ENCODE measurements at places on chromosomes 13 and 19. TPM values are rescaled to one million over a fixed set of nuclear protein-coding genes. Genes with fewer than 3 reads are reported as not detected.

GRCh38 chr13:99228737-99229691, 28.4 kb downstream of the UBAC2 start:
- no peak for DNase-seq

Gene F10
- polyA plus RNA-seq = 31.9 TPM

DNA sequence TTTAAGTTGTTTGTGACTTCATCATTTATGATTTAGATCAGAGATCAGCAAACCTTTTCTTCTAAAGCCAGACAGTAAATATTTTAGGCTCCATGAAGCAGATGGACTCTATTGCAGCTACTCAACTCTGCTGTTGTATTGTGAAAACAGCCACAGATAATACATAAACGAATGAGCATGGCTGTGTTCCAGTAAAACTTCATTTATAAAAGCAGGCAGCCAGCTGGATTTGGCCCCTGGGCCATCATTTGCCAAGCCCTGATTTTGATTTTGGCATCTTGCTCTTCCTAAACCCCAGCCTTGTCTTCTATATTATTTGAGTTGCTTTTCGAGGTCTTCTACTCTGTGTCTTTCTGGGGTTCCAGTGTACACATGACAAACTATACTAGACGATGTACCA, 41.3 kb downstream of the RNASEH2B start:
- no peak for DNase-seq

GRCh38 chr19:55173714-55174409, 6.2 kb downstream of the SYT5 start:
- peak; percentile 77 for DNase-seq

GRCh38 chr13:73810647-73811046, 323.6 kb downstream of the KLF12 start:
- no peak for DNase-seq

DNA sequence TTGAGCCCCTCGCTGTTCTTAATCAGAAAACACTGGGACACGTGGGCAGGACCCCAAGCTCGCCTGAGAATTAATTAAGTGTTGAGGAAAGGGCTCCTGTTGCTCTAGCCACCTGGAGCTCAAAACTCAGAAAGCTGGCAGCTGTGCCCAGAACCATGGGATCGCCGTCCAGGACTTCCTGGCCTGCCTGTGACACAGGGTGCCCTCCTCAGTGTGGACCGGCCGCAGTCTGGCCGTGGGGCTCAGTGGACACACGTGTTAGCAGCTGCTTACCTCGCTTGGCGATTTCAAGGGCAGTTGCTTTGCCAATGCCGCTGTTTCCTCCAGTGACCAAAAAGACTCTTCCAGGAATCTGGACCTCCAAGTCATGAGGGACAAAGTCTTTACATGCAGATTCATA, 4.7 kb downstream of the DHRS12 start:
- no peak for DNase-seq

Gene SPACA4
- polyA plus RNA-seq = 145 TPM

- DNase-seq = peak; percentile 60
These were observed 23.1 kb downstream of the LRFN3 start for GRCh38 chr19:35959040-35959967.

Gene KCNC3
- 7.7 TPM for polyA plus RNA-seq

Gene MADCAM1
- 1.6 TPM for polyA plus RNA-seq

Gene ZNF677
- polyA plus RNA-seq = 88.9 TPM

DNA sequence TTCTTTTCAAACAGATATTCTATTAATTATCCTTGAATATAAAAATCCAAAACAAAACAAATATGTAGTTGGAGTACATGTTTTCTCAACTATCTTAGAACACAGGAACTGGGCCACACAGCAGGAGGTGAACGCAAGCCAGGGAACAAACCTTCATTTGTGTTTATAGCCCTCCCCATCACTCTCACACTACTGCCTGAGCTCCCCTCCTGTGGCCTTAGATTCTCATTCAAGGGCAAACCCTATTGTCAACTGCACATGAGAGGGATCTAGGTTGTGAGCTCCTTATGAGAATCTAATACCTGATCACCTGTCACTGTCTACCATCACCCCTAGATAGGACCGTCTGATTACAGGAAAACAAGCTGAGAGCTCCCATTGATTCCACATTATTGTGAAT, 427.1 kb upstream of the PRR20A start:
- no peak for DNase-seq

DNA sequence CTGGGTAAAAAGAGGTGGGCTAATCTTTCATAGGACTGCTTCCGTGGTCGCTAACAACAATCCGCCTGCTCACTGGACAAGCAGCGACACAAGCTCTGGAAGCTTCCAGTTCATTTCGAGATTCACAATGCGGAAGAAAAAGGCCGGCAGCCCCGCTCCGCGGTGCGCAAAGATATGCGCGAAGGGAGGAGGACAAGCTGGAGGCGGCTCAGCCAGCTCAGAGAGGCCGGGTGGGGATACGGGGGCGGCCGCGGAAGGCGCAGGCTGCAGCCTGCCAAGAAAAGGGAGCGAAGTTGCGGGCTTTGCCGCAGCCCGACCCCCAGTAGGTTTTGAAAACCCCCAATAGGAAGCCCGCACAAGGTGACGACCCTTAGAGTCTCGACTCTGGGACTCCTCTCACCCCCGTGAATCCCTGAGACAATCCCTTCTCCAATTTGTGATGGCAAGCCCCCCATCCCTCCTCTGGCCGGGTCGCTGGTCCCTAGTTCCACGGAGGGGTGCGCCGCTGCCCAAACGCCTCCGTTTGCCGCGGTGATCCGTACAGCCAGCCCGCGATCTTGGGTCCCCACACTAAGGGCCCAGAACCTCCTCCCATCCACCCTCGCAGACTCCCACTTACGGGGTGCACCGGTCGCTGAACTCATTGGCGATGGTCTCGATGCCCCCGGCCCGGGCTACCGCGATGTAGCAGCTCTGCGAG, 697 bp downstream of the HSPH1 start:
- peak; percentile 87 for DNase-seq

- no peak for DNase-seq
These were observed 15.5 kb downstream of the SMARCA4 start for GRCh38 chr19:10976131-10976892.

DNA sequence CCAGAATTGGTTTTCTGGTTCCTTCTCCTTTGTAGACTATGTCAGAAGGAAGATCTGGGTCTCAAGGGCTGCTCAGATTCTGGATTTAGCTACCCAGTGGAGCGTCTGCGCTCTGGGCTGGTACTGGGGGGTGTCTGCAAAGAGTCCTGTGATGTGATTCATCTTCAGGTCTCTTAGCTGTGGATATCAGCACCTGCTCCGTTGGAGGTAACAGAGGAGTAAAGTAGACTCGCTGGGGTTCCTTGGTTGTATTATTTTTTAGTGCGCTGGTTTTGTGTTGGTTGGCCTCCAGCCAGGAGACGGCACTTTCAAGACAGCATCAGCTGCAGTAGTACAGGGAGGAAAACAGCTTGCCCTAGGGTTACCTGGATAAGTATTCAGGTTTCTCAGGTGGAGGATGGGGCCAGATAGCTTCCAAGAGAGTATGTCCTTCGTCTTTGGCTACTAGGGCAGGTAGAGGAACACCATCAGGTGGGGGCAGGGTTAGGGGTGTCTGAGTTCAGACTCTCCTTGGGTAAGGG, 10.4 kb upstream of the KLK15 start:
- DNase-seq = no peak

DNA sequence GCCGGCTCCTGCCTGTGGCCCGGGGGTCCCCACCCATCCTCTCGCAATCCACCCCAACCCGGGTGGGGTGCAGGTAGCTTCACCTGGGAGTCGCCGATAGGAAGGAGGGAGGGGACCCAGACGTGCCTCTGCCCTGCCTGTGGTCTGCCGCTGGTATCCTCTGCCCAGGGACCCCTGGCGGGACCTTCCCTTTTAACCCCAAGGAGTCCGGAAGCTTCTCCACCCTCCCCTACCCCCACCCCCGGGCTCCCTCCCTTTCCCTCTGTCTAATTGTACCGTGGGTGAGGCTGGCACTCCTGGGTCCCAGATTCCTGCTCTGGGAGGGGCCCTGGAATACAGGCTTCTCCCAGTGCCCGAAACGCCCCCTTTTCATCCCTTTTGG, at the start of gene KLK10:
Gene KLK10 (minus strand): TSS at position 166 of the 382 bp plus-strand sequence. CDS start 579 bp downstream, outside the sequence.
- DNase-seq = no peak

Gene ZNF628
- polyA plus RNA-seq = 33.8 TPM

Gene CEACAM5
- 0.33 TPM for polyA plus RNA-seq

DNA sequence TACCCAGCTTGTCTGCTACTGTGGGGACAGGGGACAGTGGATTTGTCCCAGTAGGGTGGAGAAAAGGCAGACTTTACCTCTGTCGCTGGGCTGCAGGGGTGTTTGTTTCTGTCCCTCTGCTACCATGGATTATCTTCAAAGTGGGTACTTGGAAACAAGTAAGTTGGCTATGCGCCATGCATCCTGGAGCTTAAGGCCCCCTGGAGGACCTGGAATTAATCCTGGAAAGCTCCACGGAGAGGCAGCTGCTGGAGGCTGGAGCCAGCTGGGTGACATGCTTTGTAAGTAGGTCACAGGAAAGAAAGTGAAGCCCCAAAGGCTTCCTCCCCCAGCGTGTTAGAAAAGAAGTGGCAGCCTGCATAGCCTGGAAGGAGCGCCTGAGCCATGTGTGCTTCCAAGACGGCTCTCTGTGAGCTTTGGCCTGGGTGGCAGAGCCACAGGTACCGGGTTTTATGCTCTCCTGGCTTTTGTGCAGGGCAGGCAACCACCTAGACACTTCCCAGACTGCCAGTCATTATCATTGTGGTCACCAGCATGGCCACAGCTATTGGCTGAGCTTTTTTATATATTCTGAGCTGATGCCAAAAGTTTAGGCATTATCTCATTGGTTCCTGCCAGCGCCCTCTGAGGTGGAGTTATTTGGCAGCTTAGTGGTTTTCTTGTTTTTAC, 9.5 kb downstream of the B3GLCT start:
- DNase-seq = peak; percentile 78

Gene CRX
- not detected for polyA plus RNA-seq

DNA sequence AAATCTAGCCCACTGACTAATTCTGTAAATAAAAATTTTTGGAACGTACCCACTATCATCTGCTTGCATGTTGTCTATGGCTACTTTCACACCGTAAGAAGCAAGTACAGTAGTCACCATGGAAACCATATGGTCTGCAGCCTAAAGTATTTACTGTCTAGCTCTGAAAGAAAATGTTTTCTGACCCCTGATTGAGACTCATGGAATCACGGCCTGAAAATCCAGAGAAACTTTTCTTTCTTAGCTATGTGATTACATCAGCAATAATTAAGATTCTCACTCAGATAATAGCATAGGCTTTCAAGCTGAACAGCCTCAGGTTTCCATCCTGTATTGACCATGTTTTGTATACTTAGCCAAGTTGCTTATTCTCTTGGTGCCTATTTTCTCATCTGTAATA, 264.6 kb downstream of the NHLRC3 start:
- no peak for DNase-seq

Gene ZNF135
- polyA plus RNA-seq = 14.5 TPM

Gene C5AR1
- polyA plus RNA-seq = 3.5 TPM

DNA sequence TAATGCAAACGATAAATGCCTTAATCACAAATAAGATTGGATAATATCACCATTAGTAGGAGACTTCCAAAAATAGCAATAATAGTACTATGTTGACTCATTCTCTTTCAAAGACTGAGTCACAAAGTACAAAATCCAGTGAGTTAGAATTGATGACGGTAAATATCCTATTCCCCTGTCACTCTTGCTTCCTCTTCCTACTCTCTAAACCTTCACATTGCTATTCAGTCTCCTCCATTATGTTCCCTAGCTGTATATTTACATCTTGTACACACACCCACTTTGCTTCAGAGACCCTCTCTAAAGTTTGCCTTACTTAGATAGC, 26.3 kb upstream of the INTS6 start:
- no peak for DNase-seq

- DNase-seq = no peak
These were observed 1233.7 kb downstream of the PCDH17 start for GRCh38 chr13:58865286-58865685.

Gene KLK11
- polyA plus RNA-seq = 41.1 TPM

GRCh38 chr13:42001580-42001979, 40.7 kb upstream of the VWA8 start:
- no peak for DNase-seq

Gene ZNF507
- 40.5 TPM for polyA plus RNA-seq

GRCh38 chr13:105805892-105806627, 729.4 kb downstream of the EFNB2 start:
- no peak for DNase-seq

DNA sequence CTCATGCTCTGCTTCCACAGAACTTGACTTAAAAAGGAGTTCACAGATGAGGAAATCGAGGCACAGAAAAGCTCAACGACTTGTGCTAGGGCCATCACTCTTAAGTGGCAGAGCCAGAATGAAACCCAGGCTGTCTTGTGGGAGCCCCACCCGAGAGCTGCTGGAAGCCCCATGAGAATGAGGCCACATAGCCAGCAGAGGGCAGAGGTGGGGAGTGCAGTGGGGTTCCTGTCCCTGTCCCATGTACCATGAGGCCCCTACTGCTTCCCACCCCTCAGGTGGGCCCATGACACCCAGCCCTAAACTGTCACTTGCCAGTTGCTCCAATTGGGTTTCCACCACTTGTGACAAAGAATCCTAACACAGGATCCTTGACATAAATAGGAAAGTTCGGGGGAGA, 175.9 kb downstream of the IRS2 start:
- peak; percentile 46 for DNase-seq

Gene SYCN
- polyA plus RNA-seq = 36.5 TPM

DNA sequence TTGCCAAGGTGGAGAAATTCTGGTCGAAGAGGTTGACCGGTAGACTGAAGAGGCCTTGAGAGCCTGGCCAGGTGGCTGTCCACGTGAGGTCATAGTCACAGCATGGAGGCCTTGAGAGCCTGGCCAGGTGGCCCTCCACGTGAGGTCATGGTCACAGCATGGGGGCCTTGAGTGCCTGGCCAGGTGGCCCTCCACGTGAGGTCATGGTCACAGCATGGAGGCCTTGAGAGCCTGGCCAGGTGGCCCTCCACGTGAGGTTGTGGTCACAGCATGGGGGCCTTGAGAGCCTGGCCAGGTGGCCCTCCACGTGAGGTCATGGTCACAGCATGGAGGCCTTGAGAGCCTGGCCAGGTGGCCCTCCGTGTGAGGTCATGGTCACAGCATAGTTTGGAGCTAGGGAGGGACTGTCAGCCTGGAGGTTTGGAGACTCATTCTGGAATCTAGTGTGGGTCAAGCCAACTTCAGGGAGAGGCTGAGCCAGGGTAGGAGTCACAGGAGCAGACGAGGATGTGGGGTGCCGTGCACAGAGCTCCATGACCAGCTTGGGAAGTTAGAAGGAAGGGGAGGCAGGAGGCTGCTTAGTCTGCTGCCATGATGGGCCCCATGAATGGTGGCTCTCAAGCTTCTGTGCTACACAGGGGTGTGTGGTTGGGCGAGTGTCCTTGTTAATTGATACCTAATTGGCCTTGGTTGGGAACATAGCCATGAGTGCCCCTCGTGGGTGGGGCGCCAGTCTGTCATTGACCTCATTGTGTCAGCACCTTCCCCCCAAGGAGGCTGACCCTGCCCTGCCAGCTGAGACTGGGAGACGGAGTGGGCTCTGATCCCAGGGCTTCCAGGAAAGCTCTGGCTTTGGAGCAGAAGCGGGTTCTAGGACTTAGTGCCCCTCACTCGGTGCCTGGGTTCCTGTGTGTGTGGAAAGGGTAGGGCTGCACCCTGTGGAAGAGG, 4.0 kb downstream of the LENG9 start:
- DNase-seq = no peak

GRCh38 chr13:114124431-114124830, 8.0 kb downstream of the RASA3 start:
- no peak for DNase-seq

Gene IL4I1
- 61.9 TPM for polyA plus RNA-seq
